Activated T-helper 1 cell treated with anti-CD3 and anti-CD28 coated beads, Interleukin-2, amount 50 U/mL, for 16 hours (primary cell): ENCODE measurements at places on chromosomes 3 and 15.
A peak's percentile ranks its signal among the peaks of the same experiment; 100 is the strongest.

DNA sequence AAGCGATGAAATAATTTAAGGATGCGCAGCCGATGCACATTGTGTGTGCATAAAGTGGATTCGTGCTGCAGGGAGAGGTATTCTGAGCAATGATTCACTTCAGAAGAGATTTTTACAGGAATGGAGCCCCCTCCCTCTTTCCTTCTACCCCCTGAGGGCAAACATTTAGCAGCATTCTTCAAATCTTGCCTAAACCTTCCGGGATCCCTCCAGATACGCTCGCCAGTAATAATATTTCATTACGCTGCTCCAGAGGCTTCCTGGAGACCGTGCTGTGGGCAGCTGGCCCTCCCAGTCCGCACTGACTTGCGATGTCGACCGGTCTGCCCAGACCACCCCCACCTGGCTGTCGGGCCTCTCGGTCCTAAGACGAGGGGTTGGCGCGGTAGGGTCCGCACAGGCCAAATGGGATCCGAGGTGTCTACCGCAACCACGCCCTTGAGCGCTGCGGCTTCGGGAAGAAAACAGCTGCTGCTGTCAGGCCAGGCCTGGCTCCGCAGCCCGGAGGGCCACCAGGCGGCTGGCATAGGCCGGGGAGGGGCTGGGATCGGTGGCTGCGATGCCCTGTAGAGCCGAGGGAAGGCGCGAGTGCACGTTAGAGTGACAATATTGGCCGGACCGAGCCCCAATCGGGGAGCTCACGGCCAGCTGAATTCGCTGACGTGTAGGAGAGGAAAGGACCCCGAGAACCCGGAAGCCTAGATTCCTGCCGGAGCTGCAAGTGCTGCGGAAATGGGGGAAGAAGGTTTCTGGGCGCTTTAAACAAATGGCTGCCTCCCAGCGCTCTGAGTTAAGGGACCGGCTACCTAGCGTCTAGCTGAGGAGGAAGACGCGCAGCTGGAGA, 14.3 kb downstream of the ZIC4 start:
- no peak for DNase-seq

GRCh38 chr15:80106051-80106450, 46.6 kb downstream of the ZFAND6 start:
- DNase-seq: no peak

GRCh38 chr3:195151866-195152541, 119.0 kb downstream of the XXYLT1 start:
- DNase-seq: no peak

GRCh38 chr15:38053205-38053604, 118.8 kb downstream of the TMCO5A start:
- DNase-seq: no peak

DNA sequence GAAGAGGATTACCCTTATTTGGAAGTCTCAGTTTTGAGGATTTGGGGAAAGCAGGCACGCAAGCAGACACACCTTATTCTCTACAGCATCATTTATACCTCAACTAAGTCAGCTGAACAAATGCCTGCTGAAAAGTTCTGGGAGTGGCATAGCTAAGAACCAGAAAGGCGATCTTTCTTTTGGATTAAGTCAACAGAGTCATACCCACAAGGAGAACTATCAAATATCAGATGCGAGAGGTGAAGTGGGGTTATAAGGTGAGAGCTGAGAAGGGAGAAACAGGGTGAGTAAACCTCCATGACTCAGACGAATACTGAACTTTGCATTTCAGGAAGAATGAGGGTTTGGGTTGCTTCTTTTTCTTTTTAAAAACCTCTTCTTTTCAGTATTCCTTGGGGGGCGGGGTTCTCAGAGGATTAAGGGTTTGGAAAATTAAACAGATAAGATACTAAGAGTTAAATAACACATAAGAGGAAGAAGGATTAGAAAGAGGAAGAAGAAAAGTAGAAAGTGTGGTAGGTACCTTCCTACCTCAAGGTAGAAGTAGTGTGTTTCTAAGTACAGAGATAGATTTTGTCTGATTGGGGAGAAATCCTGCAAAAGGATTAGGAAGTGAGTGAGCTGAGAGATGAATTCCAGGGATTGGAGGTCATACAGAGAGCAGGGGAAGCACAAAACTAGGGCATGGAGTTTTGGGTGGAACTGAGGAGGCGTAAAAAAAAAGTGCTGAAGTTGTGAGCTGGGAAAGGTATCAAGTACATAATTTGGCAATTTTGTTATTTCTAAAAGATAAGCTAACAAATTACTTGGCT, 41.3 kb upstream of the ICE2 start:
- no peak for DNase-seq

DNA sequence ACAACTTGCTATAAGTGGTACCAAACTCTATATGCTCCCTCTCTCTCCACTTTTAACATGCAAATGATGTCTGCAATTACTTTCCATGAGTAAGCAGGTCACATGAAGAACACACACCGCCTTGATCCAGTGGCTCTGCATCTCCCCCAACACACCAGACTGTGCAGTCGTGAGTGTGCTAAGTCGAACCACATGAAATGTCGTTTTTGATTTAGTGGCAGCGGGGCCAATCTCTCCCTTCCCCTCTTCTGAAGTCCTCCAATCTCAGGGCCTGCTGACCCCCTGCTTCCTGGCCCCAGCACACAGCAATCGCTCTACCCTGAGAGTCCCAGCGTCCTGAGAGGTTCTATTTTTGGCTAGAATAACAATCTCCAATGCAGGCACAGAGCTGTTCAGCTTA, 312.5 kb downstream of the SHQ1 start:
- no peak for DNase-seq

- DNase-seq: no peak
Measured at GRCh38 chr3:33433843-33434242, 6.4 kb downstream of the UBP1 start.

GRCh38 chr3:154886437-154886836, 193.7 kb upstream of the MME start:
- DNase-seq: no peak

DNA sequence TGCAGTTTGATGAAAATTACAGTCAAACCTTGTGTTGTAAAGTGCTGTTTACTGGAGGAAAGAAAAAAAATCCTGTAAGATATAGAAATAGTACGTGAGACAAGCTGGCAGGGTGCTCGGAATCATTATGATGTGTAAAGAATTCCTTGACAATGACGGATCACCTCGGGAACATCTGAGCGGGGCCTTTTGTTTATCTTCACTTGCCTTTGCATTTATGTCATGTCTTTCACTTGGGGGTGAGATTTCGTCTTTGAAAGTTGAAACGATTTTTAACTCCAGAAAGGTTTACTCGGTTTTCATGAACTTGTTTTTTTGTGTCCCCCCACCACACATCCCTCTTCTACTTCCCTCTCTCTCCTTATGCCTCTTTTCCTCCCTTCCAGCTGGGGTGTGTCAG, 128.3 kb upstream of the VEPH1 start:
- DNase-seq: no peak

GRCh38 chr15:60128000-60128376, 123.9 kb downstream of the FOXB1 start:
- no peak for DNase-seq

DNA sequence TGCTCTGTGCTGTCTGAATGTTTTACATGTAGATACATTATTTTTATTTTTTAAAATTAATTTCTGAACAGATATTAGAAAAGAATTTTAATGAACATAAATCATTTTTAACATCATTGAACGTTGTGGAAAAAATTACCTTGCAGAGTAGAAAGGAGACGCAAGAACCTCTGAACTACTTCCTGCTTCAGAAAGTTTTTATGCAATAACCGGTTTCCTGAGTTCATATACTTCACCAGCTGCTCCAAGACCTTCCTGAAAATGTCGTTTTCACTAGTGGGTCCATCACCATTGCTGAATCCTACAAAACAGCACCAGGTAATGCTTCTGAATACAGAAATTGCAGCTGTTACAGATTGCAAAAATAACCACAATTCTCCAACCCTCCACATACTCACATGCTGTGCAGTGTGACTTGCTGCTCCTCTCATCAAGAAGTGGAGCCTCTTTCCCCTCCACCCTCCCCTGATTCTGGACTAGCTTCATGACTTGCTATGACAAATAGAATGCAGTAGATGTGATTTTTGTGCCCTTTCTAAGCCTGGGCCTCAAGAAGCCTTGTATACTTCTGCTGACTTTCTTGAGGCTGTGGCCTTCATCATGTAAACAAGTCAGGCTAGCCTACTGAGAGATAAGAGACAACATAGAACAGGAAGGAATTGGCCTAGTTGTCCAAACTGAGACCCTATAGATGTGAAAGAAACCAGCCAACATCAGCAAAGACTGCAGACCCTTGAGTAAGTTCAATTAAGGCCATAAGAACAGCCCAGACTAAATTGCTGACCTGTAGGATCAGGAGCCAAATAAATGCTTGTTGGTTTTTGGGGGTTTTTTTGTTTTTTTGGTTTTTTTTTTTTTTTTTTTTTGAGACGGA, 80.4 kb downstream of the TRANK1 start:
- DNase-seq: no peak

DNA sequence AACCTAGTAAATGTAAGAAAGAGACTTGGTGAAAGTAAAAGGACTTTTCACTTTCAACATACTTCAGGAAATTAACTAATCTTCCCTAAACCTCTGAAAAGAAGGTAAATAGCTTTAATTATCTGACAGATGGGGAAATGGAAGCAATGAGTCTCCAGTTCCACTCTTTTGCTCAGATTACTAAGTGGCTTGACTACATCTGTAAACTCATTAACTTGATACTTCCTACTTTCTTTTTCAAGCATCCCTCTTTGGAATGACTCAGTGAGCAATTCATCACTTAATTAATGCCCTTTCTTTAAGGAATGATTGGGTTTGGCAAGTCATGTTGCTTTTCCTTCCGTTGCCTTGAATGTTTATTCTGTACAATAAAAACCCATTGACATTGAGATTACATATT, 234.2 kb downstream of the GRM7 start:
- DNase-seq: no peak

GRCh38 chr3:63934041-63934866, 22.1 kb upstream of the SCAANT1 start:
- DNase-seq: no peak

DNA sequence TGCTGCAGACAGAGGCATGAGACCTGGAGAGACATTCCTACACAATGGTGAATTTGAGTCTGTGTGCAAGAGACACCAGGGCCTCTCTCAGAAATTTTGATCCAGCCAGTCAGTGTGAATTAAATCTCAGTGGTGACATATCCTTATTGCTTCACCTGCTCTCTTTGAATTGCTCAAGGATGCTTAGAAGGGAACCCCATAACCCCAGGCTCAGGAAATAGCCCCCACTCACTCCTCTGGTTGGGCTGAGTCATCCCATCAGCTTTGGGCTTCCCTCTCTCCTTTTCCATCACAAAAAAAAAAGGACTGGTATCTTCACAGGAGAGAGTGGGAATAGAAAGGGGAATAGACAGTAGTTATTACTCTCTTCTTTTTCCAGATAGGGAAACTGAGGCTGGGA, 33.0 kb upstream of the LARS2 start:
- no peak for DNase-seq

DNA sequence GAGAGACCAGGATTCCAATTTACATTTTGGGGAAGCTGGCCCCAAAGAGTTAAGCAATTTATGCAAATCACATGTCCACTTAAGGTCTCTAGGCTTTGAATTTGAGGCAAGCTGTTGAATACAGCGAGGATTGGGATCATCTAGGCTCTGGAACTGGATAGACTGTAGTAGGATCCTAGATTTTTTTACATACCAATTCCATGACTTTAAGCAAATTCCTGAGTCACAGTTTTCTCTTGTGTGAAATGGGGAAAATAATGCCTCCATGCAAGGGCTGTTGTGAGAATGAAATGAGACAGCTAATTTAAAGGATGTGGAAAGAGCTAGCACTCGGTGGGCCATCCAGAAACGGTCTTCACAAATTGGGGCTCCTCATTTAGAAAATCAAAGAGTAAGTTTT, 103.4 kb downstream of the MINAR1 start:
- DNase-seq: no peak

DNA sequence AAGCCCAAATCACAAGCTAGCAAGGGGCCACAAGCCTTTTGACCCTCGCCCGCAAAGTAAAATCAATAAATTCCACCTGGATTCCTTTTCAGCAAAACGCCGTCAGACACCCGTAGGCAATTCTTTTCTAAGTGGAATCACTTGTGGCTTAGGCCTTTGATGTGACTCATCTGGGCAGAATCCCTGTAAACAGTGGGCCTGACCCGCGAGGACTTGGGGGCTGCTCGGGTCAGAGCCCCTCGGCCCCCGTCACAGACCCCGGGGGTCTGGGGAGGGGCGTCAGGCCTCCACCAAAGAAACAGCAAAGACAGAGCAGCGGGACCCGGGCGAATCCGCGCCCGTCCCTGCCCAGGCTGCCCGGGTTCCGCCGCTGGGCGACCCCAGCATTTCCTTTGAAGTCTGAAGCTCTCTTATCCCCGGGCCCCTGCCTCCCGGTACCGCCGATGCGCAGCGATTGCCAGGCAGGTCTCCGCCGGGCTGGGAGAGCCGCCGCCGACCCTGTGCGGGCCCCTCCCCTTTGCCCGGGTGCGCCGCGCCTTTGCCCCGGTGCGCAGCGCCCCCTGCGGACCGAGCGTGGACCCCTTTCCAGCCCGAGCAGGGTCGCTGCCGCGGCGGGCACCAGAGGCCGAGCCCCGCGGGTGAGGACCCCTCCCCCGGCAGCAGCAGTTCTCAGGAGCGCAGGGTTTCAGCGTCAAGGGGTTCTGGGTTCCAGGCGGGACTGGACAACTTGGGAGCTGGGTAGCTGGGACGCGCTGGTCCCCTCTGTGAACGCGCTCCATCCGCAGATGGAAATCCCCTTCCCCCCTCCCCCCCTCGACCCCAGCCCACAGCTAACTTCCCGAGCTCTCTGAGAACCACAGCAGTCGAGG, 178.3 kb downstream of the UACA start:
- no peak for DNase-seq

- DNase-seq: no peak
Measured at GRCh38 chr3:53777468-53777867, 68.8 kb downstream of the CHDH start.

DNA sequence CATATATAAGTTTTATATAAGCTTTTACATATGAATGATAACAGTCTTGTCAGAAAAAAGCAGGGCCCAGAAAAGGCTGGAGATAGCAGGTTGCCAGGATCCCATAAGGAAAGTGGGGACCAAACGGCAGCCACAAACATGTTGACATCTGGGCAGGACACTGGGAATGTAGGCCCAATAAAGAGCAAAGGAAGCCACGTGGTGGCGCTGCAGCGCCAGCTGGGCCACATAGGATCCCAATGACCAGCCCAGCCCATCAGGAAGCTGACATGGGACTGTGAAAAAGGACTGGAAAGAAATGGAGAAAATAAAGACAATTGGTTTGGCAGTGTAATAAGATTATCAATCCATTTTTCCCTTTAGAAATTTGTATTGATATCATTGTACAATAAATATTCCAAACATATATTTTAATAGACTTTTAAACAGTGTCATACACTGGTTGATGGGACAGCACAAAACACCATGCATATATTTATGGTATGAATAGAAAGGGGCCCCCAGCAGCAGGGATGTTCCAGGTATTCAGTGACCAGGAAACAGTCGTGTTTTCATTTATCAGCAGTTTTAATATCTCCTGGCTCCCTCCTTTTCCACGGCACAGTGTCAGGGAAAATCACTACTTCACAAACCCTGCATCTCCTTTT, 89.0 kb upstream of the STRIT1 start:
- DNase-seq: no peak

- DNase-seq: peak; percentile 29
Measured at GRCh38 chr15:100338971-100339444, 2.8 kb downstream of the ADAMTS17 start.

GRCh38 chr15:29822684-29823459, 604 bp upstream of the TJP1 start:
- no peak for DNase-seq
